Panc1 (cell line): ENCODE measurements at places on chromosomes 5 and 9. TPM values are rescaled to one million over a fixed set of nuclear protein-coding genes. Genes with fewer than 3 reads are reported as not detected.

GRCh38 chr5:152501294-152501693, 96.2 kb upstream of the NMUR2 start:
- no peaks in the 10 kb centered on the region for H3K36me3 ChIP-seq
- DNase-seq, result no peak
- H3K4me1 ChIP-seq, result no peaks in the 10 kb centered on the region

- DNase-seq, result no peak
- H3K4me3 ChIP-seq, result no peak overlapping the region
- H3K4me1 ChIP-seq, result peaks cover 12% of the 10 kb centered on the region
- no peaks in the 10 kb centered on the region for H3K27me3 ChIP-seq
- H3K36me3 ChIP-seq, result no peaks in the 10 kb centered on the region
Observed at GRCh38 chr9:91033270-91033669, 231.7 kb downstream of the SYK start.

GRCh38 chr5:162189719-162190118, 122.1 kb downstream of the GABRG2 start:
- no peak overlapping the region for H3K27ac ChIP-seq
- H3K4me3 ChIP-seq, result no peak overlapping the region
- H3K27me3 ChIP-seq, result no peaks in the 10 kb centered on the region
- H3K36me3 ChIP-seq, result no peaks in the 10 kb centered on the region
- no peaks in the 10 kb centered on the region for H3K4me1 ChIP-seq

DNA sequence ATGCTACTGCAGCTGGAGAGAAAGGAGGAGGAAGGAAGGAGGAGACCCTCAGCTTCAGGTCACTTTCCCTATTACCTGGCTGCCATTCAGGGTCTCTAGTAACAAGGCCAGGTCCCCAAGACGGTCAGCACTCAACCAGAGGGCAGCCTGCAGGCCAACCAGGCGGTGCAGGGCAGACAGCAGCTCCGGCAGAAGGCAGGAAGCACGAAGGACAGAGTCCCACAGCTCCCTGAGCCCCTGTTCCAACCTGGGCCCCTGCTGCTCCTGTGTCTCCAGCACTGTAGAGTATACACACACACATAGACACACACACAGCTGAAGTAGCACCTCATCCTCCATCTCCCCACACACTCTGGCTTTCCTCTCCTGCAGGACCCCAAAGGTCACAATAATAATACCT, 1.7 kb downstream of the FANCG start:
- DNase-seq, result no peak
- H3K27me3 ChIP-seq, result no peaks in the 10 kb centered on the region
- H3K4me3 ChIP-seq, result peak overlapping the region; percentile 86
- peaks cover 9% of the 10 kb centered on the region for H3K4me1 ChIP-seq

DNA sequence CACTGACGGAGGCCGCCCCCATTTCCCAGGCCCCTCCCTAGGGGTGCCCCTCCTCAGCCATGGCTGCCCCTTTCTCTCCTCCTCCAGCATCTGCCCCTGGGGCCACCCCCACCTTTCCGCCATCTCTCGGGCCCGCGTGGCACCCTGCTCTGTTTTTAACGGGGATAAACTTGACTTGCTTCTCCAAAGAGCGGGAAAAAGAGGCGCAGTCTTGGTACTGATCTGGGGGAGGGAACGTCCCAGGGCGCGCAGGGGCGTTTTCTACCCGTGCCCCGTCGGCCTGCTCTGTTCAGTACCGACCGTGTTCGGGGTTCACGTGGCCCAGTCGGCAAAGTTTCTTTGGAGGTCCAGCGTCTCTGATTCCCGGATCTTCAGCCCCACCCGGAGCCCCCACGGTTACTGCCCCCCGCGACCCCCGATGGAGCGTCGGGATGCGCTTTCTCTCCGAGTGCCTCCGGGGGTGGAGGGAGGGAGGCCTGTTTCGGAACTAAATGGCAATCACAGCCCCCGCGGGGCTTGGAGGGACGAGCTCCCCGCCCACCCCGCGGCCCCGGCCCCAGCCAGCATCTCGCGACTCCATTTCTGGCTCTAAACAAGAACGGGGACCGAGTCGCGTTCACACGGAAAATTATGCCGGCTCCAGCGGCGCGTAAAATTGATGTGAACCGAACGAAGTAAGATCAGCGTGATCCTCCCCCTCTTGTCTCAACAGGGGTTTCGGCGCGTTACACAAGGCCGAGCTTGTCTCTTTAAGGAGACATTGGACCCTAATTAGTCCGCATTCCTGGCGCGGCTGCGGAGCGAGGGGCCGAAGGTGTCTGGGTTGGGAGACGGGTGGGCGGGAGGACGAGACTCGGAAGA, 1.1 kb upstream of the TLE4 start:
- no peak overlapping the region for H3K27ac ChIP-seq
- no peaks in the 10 kb centered on the region; the same call in 1 of the 2 replicates for H3K4me1 ChIP-seq
- H3K27me3 ChIP-seq, result peaks cover 4% of the 10 kb centered on the region
- no peak for DNase-seq
- H3K36me3 ChIP-seq, result no peaks in the 10 kb centered on the region

- DNase-seq, result no peak
- no peak overlapping the region for H3K4me3 ChIP-seq
- H3K36me3 ChIP-seq, result no peaks in the 10 kb centered on the region; the same call in 1 of the 2 replicates
- H3K27ac ChIP-seq, result no peak overlapping the region
- H3K4me1 ChIP-seq, result no peaks in the 10 kb centered on the region
- no peaks in the 10 kb centered on the region for H3K27me3 ChIP-seq
Observed at GRCh38 chr5:140883927-140884697, 2.2 kb downstream of the PCDHA13 start.

PCDHA1 gene
- total RNA-seq, result not detected
